ENCODE measurements at places on chromosomes 1 and 21.
A peak's percentile ranks its signal among the peaks of the same experiment; 100 is the strongest.

DNA sequence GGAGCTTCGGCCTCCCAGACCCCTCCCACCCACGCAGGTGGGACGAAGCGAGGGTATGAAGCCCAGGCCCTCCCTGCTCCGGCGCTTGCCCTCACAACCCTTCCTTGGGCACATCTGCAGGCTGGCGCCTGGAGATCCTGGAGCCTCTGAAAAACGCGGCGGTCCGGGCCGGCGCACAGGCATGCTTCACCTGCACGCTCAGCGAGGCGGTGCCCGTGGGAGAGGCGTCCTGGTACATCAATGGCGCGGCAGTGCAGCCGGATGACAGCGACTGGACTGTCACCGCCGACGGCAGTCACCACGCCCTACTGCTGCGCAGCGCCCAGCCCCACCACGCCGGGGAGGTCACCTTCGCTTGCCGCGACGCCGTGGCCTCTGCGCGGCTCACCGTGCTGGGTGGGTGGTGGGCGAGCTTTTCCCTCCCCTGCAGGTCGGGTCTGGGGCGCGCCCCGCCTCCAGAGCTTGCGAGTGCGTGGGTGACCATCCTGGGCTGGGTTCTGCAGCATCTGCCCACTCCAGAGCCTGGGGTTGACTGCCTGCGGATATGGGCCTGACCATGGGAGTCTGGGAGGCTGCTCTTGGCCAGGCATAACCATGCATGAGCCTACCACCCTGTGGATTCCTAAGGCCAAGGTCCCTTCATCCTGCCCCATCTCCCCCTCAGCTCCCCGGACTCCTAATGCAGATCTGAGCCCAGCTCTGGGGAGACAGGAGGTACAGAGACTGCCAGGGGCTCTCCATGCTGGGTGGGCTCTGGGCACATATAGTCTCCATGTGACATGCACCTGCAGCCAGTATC is 89.8 kb downstream of the TRIM11 start:
- no peak for DNase-seq

GRCh38 chr21:18759751-18760161 is 356.2 kb upstream of the TMPRSS15 start:
- DNase-seq = no peak

- DNase-seq = no peak
Observed at GRCh38 chr1:911875-912739, 11.6 kb upstream of the SAMD11 start.

DNA sequence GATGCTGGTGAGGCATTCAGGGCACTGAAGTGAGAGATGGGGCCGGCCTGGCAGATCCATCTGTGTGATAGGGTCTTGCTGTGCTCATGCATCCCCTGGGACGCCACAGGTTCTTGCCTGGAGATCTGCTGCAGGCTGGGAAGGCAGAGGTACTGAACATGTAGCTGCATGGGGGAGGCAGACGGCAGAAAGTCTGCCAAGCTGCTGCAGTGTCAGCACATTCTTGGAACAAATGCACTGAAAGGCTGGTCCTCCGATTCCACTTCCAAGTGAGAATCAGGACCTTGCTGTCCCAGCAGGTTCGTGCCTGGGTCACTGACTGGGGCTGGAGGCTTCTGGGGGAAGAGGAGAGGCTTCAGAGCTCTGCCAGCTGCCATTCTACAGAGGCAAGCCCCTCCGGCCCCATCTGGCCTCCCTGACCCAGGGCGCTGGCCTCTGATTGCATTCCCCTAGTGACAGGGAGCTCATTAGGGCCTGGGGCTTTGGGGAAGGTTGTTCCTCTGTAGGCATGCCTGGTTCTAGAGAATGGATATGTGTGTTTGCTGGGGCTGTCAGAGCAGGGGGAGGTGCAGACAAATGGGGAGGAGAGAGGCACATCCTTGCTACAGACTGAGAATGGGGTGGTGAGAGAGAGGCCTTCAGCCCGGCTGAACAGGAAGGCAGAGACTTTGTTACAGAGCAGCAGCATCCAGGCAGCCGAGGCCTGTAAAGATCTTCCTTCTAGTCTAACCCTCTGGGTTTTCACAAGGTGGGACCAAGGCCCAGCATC is 174.0 kb downstream of the TRABD2B start:
- no peak for DNase-seq

GRCh38 chr1:6185635-6186382 is 5.7 kb upstream of the CHD5 start:
- DNase-seq = no peak

DNA sequence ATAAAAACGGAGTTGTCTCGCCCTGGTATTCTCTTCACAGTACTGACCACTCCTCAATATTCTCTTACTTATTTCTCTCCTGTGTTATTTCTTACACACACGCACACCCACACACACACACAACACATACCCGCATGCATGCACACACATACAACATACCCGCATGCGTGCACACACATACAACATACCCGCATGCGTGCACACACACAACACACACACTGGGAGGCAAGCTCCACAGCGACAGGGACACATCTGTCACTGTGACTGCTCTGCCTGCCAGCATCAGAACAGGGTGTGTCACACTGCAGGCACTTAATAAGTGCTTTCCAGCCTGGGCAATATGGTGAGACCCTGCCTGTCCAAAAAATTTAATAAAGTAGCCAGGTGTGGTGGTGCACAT is 20.8 kb upstream of the DDOST start:
- DNase-seq = no peak

GRCh38 chr1:74824497-74825107 is 91.7 kb downstream of the TYW3 start:
- DNase-seq = no peak

GRCh38 chr1:191851799-191852595 is 306.3 kb upstream of the RGS18 start:
- peak; percentile 74 for DNase-seq

- DNase-seq = no peak
Observed at GRCh38 chr1:154707901-154708463, 100.0 kb upstream of the ADAR start.

GRCh38 chr1:8427493-8427892 is 109.6 kb downstream of the SLC45A1 start:
- DNase-seq = peak; percentile 38

GRCh38 chr1:233700338-233700737 is 86.4 kb downstream of the KCNK1 start:
- no peak for DNase-seq

DNA sequence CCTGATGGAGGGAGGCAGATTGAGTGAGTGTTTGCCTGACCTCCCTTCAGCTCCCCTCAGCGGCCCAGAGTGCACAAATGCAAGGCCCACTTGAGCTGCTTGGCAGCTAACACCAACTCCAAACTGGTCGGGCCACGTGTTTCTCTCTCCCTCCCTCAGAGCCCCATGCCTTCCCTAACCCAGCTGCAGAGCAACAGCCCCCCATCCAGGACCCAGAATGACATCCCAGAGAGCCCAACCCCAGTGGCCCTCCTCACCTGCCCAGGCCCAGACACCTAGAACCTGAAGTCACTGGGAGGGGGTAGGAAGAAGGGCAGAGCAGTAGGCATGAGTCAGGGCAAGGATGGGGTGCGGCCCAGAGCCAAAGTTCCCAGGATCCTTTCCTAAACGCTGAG is 789 bp upstream of the S100A14 start:
- no peak for DNase-seq

DNA sequence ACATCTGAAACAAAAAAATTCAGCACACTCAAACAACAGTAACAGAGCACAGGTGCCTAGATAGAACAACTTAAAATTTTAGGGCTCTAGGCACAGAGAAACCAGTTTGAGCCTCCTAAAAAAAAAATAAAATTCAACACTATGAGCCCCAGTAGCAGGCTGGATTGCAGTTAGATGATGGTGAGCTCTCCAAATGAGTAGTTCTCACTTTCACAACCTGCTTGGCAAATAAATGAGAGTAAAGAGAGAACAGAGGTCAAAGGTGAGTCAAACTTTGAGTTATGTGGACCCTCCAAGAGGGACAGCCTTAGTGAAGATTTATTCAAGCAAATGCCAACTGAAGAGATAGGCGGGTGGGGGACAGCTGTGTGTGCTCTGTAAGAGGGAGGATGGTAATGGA is 3.6 kb downstream of the BEND5 start:
- no peak for DNase-seq

DNA sequence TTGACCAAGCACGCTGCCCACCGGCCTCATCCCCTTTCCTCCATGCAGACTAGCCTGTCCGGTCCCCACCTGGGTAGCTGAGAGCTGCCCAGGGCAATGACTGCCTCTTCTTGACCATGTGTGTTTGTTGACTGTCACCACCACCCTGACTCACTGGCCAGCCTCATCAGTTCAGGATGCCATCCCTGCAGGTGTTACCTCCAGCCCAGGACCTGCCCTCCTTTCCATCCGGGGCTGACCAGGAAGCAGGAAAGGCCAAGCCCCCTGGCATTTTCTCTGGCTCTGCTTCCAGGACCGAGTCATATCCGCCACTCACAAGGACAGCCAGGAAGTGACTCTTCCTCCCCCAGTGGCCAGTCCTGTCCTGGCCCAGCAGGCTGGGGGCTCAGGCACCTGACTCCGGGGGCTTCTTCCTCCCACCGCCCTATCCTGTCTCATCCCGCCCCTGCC is 17.1 kb downstream of the EPHA2 start:
- no peak for DNase-seq

DNA sequence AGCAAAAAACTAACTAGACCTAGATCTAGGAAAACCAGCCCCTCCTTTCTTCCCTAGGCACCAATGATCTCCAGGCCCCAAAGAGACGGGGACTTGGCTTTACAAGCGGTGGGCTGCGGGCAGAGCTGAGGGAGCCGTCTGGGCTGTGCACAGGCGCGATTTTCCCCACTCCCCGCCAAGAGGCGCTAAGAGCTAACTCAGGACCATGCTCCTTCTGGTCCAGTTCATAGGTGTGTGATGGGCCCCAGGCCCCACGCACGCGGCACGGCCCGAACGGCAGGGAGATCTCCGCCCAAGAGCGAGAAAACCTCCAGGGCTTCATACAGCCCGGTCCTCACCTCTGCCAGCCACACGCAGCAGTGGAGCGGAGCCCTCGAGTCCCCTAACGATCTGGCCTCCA is 7.5 kb upstream of the GPR153 start:
- DNase-seq = no peak

- DNase-seq = peak; percentile 58
Observed at GRCh38 chr1:206469933-206470691, at the start of gene IKBKE. Gene IKBKE (plus strand): TSS chr1:206470476. CDS start chr1:206473228, 2,752 bp downstream.

DNA sequence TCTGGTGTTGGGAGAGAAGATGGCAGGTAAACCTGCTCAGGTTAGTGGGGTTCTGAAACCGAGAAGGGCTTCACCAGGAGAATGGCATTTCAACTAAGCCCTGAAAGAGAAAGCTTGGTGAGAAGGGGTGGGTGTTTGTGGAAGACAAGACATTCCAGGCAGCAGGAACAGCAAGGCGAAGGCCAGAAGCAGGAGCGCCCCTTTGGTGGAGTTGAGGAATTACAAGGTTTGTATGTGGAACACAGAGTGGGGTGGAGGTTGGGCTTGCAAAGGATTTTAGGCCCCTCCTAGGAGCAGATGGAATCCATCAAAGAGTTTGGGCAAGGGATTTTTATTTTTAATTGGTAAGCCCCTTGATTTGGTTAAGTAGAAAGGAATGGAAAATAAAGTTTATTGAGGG is 24.8 kb upstream of the ELOA start:
- no peak for DNase-seq

DNA sequence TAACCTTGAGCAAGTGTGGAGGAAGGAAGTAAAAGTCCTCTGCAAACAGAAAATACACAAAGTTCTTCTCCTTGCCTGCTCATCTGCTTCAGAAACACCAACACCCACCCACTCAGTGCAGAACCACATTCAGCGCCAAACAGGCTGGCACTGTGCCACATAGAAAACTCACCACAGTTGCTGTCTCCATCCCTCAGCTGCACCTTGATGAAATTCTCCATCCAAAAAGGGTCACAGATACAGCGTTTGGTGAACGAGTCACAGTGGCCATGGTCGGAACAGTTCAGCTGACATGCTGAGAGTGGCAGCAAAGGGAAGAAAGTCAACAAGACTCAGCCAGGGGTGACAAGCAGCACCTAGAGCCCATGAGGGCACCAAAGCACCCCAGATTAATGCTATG is 114.5 kb downstream of the KIAA0319L start:
- no peak for DNase-seq

GRCh38 chr1:16984717-16985116 is 4.3 kb upstream of the MFAP2 start:
- peak; percentile 93 for DNase-seq

DNA sequence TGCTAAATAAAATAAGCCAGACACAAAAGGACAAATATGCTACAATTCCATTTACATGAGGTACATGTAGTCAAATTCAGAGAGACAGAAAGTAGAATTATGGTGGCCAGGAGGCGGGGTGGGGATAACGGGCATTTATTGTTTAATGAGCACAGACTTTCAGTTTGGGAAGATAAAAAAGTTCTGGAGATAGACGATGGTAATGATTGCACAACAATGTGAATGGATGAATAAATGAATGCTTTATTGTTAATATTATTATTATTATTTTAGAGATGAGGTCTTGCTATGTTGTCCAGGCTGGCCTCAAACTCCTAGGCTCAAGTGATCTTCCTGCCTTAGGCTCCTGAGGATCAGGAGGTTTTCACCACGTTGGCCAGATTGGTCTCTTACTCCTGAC is 122.0 kb downstream of the LHX4 start:
- DNase-seq = no peak

DNA sequence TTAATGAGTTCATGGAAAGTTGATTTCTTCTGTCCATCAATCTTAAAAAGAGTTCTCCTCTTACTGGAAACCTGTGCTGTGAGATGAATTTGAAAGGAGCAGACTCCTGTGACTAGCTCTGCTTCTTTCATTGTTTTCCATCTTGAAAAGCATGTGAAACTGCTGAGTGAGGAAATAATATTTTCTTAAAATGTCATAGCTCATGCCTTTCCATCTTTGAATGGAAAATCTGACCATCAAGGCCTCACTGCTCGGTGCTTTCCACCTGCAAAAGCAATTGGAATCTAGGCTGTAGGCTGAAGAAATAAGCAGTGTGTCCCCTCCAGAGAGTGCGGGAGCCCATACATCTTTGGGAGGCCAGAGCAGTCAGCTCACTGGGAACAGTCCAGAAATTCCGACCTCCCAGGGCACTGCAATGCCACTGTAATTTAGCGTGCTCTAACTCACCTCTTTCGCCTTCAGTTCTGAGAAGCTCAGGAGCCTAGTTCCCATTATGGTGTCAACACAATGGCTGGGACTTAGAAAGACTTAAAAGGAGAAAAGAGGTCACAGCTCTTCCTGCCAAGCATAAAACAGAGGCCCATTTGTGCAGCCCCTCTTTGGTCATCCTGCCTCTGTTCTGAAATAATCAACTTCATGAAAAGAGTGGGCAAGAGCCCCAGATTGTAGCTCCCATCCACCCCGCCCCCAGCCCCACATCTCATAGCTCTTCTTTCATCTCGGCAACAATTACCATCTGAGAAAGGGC is 50.4 kb upstream of the F3 start:
- DNase-seq = no peak

DNA sequence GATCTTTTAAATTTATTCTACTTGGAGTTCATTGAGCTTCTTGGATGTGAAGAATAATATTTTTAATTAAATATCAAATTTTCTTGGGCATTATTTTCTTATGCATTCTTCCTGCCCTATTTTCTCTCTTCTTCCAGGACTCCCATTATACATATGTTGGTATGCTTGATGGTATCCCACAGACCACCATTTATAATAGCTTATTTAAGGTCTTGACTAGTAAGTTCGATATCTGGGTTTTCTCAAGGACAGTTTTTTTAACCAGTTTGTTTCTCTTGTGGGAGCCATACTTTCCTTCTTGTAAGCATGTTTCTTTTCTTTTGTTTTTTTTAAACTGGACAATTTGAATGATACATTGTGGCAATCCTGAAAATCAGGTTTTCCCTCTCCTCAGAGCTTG is 15.4 kb upstream of the DDR2 start:
- no peak for DNase-seq

GRCh38 chr1:15325375-15326085 is 78.5 kb downstream of the FHAD1 start:
- no peak for DNase-seq

GRCh38 chr1:193058529-193059281 is 455 bp downstream of the UCHL5 start:
- DNase-seq = peak; percentile 50

Measured in astrocyte (in vitro differentiated cells and primary cell).